Nucleus accumbens (tissue), 56 donors: ENCODE measurements at places on chromosomes 13 and 19.

DNA sequence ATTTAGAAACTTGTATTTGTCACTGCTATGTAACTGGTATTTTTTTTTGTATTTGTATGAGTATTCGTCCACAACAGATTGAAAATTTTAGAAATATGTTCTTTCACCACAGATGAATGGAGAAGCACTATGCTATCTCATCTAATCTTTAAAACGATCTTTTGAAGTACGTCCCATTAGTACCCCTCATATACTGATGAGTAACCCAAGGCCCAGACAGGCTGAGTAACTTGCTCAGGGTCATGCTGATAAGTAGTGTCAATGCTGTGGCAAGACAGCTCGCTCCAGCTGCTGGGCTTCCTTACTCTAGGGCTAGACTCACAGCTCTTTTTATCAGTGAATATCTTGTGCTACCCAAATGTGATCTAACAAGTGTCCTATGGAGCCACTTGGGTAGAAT is 154.2 kb downstream of the SUCLA2 start:
- no peak for DNase-seq

- DNase-seq = no peak
Observed at GRCh38 chr19:10637894-10638293, 12.5 kb downstream of the SLC44A2 start.

DNA sequence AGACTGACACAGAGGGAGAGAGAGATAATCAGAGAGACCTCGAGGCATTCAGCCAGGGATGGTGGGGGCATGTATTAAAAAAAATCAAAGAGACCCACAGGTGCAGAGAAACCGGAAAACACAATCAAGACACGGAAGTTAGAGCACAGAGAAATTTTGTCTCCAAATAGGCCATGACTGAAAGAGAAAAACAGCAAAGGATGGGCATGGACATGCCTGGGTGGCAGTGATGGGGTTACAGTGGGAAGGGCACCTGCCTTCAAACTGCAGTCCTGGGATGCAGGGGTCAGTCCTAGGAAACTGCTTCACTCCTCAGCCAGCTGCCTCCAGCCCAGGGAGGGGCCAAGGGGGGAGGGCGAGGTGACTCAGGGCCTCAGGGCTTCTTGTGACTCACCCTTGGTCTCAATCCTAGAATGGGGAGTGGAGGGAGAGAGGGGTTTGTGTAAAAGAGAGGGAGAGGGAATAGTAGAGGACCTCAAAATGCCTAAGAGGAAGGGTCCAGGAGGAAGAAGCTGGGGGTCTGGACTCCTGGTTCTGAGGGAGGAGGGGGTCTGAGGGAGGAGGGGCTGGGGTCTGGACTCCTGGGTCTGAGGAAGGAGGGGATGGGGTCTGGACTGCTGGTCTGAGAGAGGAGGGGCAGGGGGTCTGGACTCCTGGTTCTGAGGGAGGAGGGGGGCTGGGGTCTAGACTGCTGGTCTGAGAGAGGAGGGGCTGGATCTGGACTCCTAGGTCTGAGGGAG is 3.6 kb upstream of the KCNN4 start:
- no peak for DNase-seq

GRCh38 chr19:54877471-54877870 is 3.4 kb downstream of the FCAR start:
- DNase-seq = no peak

- DNase-seq = no peak
Observed at GRCh38 chr19:30446850-30447552, 74.8 kb downstream of the ZNF536 start.

DNA sequence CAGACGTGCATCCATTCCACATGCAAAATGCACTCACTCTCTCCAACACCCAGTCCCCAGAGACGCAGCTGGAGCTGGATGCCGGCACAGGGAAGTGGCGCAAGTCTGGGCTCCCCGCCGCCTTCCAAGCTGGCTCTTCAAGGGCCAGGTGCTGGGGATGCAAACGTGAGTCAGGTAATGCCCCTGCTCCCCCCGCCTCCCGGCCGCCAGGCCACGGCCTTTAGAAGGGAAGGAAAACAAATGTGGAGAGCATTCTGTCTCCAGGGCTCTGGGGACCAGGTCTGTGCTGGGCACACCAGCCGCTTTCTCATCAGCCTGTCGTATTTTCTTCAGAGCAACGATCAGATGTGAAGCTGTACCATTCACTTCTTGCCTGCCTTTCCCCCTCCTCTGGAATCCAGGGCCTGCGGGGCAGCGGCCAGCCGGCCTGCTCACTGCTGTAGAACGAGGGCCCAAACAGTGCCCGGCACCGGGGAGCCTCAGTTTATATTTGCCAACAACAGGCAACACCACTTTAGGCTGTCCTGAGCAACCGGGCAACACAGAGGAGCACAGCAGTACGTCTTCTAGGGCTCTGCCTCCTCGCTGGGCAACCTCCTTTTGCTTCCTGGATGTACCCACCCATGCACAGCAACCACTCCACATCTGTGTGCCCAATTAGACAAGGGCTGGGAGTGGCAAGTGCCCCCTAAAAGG is 3.8 kb downstream of the RAB20 start:
- DNase-seq = no peak

DNA sequence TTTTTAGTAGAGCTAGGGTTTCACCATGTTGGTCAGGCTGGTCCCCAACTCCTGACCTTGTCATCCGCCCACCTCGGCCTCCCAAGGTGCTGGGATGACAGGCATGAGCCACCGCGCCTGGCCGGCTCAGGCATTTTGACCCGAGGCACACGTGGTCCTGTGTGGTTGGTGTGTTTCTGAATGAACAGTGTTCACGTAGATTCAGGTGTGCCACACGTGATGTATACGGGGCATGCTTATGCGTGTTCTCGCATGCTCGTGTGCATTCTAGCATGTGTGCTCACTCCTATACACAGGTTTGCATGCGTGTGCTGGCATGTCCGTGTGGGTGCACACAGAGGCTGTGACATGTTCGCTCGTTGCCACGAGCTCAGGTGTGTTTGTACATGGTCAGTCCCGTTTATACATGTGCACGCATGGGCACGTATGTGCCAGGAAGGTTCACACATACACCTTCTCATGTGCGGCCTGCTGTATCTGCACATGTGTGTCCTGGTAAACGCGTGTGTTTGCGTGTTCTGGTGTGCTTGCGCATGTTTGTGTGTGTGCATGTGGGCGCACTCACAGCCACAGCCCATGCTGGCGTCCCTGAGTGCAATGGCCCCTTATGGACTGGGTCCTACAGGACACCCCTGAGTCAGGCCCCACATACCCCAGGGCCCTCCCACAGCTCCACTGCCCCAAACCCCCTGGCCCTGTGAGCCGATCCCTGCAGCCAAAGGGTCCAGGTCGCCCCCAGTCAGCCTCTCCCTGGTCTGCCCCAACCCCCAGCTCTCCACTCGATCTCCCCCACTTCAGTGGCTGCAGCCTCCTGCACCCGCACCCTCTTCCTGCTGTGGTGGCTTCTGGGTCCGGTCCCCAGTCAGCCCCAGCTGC is 20.6 kb upstream of the TCF3 start:
- no peak for DNase-seq

- DNase-seq = no peak
Observed at GRCh38 chr19:50377051-50377461, 799 bp downstream of the NR1H2 start.

GRCh38 chr13:97228850-97229521 is 6.9 kb downstream of the MBNL2 start:
- DNase-seq = no peak

GRCh38 chr19:55490478-55491432 is 2.5 kb downstream of the SSC5D start:
- no peak for DNase-seq

GRCh38 chr13:89878904-89879303 is 1468.6 kb upstream of the MIR17HG start:
- no peak for DNase-seq

- DNase-seq = no peak
Observed at GRCh38 chr19:22609630-22610029, 24.5 kb upstream of the ZNF492 start.

DNA sequence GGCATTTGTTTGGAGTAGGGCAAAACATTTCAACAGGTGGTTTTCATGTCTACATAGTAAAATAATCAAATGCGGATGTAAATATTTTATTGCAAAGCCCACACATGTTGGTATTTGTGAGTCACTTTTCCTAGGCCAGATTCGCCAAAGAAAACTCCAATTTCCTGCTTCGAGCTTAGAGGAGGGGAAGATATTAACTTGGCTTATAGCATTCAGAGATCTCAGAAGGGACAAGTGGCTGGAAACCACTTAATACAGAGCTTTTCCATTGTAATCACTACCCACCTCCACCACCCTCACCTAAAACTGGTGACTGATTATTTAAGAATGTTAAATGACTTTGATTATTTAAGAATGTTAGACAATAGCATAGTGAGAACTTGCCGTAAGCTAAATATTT is 530.6 kb upstream of the SPRY2 start:
- DNase-seq = no peak

DNA sequence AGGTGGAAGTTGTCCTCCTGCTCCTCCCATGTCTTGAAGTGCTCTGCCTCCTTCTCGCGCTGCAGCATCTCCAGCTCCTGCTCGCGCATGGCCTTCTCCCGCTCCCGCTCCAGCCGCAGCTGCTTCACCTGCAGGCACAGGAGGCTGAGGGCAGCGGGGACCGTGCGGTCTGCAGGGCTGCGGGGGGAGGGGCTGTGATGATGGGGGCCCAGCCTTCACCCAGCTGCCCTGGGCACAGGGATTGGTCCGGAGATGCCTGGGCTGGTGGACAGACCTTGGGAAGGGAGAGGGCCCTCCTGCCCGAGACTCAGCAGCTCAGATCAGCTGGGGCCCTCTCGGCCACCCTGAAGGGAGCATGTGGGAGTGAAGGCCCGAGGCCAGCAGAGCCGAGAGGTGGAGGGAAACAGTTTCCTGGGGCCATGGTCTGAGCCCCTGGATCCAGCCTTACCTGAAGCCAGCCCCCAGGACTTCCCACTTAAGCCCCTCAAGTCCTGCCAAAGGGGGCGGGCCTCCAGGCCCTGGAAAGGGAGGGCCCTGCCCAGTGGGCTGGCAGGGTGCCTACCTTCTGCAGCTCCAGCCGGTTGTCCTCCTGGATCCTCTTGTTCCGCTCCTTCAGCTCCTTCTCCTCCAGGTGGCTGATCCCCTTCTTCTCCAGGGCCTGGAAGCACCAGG is 6.3 kb downstream of the CACTIN start:
- DNase-seq = no peak

DNA sequence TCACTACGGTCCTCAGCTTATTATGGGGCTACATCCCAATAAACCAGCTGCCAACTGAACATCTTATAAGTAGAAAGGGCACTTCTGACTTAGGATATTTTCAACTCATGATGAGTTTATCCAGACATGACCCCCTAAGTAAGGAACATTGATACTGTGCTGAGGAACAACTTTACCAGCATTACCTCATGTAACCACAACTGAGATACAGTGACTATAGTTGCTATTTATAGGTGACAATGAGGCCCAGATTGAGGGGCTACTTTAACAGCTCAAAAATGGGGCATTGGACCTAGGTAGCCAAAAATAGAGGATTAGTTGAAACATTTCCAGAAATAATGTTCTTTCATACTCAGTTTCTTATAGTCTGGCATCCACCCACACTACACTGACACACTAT is 26.8 kb downstream of the SKA3 start:
- DNase-seq = no peak

DNA sequence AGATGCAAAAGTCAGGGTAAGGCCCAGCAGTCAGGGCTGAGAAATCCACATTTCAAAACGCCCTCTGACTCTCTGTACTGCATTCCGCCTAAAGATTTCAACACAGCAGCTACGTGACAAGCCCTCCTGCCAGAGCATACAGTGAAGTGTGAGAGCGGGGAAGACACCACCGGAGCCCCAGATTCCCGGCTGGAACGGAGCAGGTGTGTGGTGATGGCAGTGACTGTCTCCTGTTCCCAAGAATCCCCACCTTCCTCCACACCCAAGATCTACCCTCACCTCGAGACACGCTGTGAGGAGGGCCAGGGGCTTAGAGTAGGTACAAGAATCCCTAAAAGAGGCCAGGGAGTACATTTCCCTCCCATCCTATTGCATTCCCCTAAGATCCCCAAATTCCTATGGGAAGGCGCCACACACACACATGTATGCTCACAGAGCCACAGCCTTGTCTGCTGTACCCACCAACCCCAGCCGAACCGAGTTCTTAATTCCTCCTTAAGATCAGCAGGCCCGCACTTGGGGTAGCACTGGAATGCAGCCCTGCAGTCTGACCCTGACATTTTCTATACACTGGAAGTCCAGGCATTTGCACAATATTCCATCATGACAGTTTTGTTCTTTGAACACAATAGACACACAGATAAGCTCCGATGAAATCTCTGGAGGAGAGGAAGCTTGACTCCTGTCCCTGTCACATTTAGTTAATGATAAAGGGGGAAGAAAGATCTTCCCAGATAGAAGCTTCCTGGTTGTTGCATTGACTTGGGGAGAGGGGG is 102.9 kb downstream of the FOXO1 start:
- DNase-seq = no peak

- no peak for DNase-seq
Observed at GRCh38 chr13:43991773-43992201, 112.1 kb downstream of the LACC1 start.

DNA sequence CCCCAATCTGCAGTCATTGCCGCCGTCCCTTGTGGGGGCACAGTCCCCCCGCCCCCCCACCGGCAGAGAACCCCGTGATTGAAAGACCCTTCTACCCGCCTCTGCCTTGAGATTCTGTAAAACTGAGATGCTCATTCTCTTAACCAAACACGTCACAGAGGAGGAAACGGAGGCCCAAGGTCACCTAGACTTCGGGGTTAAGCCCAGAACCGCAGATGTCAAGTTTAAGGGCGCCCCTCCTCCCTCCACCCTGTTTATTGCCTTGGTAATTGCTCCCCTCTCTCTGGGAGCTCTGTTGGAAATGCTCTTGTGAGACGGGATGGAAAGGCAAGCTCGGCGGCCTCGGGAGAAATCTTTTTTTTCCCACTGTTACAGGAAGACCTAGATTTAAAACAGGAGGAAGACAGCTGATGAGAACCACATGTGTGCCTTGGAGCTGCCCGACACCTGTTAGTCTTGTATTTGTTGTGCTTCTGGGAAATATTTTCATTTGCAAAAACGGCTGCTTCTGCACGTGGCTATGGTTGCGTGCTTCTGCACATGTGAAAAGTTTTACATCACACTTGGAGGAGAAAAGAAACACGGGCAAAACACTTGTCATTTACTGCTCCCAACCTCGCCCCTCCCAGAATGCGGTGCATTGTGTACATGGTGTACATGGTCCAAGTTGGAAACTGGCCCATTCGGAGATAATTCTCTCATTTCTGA is 1.1 kb upstream of the MED26 start:
- DNase-seq = peak; percentile 32

DNA sequence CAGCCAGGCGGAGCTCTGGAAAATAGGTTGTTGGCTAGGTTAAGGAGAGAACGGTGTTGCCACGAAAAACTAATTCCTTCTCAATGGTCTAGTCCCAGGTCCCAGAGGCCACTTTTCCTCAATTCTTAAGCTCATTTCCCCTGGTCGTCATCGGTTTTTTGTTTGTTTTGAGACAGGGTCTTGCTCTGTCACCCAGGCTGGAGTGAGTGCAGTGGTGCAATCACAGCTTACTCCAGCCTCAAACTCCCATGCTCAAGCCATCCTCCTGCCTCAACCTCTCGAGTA is 1.2 kb downstream of the SF3A2 start:
- DNase-seq = no peak

GRCh38 chr19:39563408-39563807 is 23.4 kb upstream of the EID2 start:
- no peak for DNase-seq
